ENCODE measurements at places on chromosomes 13 and 19. TPM values are rescaled to one million over a fixed set of nuclear protein-coding genes. Genes with fewer than 3 reads are reported as not detected.
A peak's percentile ranks its signal among the peaks of the same experiment; 100 is the strongest.

- DNase-seq: no peak
Observed at GRCh38 chr19:41912899-41913537, 15.2 kb downstream of the ERFL start.

DNA sequence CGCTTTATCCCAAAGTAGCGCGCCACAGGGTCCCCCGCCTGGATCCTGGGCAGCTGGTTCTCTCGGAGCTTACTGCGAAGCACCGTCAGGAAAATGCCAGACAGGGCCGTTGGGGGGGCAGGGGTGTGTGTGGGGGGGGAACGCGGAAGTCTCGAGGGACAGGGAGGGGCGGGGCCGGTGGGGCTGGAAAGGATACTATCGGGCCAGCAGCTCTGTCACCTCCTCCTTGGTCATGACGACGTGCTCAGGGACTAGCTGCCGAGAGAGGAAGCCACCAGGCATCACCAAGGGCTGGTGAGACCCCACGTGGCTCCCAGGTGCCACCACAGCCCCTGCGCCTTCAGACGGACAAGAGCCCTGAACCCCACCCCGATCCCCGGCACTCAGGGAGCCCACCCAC is 5.3 kb downstream of the POLR2E start:
- DNase-seq: no peak

- no peak for DNase-seq
Observed at GRCh38 chr19:6457958-6458694, 1.5 kb downstream of the SLC25A23 start.

Gene ZNF541
- not detected for total RNA-seq

GRCh38 chr13:33112766-33113165 is 96.5 kb downstream of the KL start:
- DNase-seq: no peak

DNA sequence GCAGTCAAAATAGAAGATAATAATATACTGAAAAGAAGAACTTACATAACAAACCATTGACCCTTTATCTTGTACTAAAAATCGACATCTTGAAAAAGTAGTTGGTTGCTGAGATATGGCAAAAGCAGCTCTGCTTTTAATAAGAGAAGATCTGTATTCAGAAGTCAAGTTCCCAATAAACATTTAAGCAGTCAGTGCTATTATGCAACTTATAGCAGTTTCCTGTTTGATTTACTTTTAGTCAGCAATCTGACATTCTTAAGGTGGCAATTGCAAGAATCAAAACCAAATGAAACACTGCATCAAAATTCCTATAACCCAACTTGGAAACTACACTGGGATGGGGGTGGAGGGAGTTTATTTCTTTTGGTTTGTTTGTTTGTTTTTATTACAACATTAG is 165.5 kb downstream of the TBC1D4 start:
- no peak for DNase-seq

GRCh38 chr19:46126086-46126580 is 1.6 kb upstream of the IGFL3 start:
- DNase-seq: no peak

GRCh38 chr13:101881593-101881992 is 429.1 kb downstream of the ITGBL1 start:
- no peak for DNase-seq

Gene TEKTIP1
- total RNA-seq: not detected

GRCh38 chr13:48125794-48126228 is 30.9 kb upstream of the MED4 start:
- DNase-seq: no peak

GRCh38 chr13:91647361-91647990 is 249.1 kb downstream of the GPC5 start:
- DNase-seq: no peak

Gene RASAL3
- total RNA-seq: not detected

- DNase-seq: no peak
Observed at GRCh38 chr13:30477346-30478195, 11.8 kb upstream of the HMGB1 start.

DNA sequence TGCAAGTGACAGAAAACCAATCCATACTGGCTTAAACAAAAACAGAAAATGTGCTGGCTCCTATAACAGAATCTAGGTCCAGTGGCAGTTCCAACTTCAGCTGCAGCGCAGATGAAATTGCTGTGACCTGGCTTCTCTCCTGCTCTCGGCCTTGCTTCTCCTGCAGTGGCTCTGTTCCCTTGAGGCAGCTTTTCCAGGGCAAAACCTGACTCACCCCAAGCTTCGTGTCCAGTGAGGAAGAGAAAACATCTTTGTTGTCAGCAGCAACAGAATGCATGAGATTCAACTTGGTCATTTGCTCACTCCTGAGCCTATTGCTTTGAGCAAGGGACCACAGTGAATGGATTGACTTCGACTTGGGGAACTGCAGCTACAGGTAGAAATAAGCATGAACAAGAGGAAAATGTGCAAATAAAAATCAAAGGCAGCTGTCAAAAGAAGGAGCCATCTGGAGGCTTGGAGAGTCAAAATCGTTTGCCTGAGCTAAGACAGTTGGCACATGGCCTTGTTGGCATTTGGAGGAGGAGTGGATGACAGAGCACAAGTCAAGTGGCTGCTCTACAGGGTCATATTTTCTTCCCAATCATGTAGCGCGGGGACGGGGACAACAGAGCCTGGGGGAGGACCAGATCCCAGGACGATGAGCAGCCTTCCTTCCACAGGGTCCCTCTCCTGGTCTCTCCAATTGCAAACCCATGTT is 523.4 kb downstream of the FGF9 start:
- DNase-seq: no peak

DNA sequence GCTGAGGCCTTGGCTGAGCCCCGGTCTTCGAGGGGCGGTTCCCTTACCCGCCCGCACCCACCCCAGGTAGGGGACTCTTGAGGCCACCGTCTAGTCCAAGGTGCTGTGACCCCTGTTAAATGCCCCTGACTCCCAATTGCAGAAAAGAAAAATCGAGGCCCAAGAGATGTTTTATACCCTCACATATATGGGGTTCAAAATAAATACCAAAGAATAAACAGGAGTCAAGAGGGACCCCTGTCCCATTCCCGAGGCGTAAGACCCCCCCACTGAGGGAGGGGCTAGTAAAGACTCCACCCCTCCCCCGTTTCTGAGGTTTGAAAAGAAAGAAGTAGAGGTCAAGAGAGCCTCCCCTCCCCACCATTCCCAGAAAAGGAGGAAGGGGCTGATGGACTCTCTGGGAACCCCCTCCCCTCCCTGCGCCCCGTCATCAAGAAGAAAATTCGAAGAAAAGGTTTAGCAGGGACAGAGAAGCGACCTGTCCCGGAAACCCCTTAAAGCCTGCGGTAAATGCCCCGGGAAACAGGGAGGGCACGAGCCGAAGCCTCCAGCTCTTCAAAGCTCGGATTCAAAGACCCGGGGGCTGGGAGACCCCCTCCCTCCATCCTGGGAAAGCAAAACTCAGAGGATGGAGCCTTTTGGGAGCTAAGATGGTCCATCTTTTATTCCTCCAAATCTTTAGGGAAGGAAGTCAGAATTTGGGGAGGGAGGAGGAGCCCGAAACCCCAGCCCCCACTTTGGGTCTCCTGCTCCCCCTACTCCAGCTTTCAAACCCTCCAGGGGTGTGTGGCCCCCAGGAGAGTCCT is 755 bp upstream of the RAB3A start:
- no peak for DNase-seq

DNA sequence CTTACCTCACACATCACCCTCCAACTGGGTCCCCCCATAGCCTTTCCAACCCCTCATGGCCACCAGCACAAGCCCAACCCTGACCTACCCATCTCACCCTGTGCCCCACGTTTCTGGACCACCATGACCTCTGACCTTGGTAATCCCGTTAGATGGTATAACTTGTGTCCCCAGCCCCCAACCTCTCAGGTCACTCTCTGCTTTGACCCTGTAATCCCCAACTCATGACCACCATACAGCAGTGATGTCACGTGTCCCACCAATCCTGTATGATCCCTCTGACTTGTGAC is 8.5 kb downstream of the KLC3 start:
- no peak for DNase-seq

Gene ZNF296
- 1.1 TPM for total RNA-seq

DNA sequence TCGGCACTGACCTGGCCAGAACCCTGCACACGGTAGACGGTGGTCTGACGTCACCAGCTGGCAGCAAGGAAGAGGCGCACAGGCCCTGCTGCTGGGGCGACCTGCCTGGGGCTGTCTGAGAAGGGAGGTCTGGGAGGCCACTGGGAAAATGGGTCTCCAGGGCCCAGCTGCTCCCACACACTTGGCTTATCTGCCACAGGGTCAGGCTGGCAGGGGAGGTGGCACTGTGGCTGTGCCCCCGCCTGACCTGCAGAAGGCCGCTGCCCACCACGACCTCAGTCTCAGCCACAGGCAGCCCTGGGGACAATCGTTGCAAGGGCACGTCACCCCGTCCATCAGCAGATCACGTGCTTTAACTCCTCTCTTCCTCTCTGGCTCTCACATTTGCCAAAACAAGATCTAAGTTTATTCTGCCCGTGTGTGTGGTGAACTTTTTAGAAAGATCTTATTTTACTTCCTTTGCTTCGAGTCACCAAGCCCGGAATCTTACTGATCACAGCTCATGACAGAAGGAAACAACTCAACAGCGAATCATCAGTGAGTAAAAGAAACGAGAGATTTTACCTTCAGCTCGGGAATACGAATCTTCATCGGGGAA is 45.2 kb upstream of the RANBP3 start:
- DNase-seq: peak; percentile 35

GRCh38 chr19:14632286-14632685 is 42.4 kb downstream of the ADGRE3 start:
- DNase-seq: no peak

Gene SLC6A16
- total RNA-seq: 0.17 TPM

Gene CCDC70
- not detected for total RNA-seq

DNA sequence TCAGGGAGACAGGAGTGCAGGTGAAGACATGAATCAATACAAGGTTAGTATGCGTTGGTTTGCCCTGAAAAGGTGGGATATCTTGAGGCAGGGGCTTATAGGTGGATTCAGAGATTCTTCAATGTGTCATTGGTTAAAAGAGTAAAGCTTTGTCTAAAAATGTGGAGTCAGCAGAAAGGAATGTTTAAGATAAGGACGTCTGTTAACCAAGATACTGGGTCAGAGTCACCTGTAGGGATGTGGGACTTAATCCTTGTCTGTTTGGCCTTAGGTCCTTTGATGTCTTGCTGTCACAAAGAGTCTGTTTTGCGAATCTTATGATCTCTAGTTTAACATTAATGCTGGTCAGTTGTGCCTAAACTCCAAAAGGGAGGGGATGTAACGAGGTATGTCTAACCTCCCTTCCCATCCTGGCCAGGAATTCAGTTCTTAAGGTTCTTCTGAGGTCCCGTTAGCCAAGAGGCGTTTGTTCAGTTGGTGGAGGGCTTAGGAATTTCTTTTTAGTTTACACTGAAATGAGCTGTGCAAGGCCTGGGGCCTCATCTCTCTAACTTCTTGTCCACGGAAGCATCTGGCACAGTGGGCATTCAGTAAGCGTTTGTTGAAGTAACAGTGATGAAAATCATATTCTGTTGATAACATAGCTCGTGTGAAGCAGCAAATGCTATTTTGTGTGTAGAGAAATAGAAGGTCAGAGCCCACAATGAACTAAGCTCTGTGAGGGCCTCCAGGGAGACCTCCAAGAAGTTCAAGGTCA is 96.2 kb upstream of the RNF113B start:
- no peak for DNase-seq

- DNase-seq: no peak
Observed at GRCh38 chr19:5451494-5451893, 3.7 kb upstream of the ZNRF4 start.

GRCh38 chr19:2300533-2300932 is 7.4 kb downstream of the LINGO3 start:
- no peak for DNase-seq

Gene LILRA2
- total RNA-seq: not detected

Gene CADM4
- total RNA-seq: 25.9 TPM

DNA sequence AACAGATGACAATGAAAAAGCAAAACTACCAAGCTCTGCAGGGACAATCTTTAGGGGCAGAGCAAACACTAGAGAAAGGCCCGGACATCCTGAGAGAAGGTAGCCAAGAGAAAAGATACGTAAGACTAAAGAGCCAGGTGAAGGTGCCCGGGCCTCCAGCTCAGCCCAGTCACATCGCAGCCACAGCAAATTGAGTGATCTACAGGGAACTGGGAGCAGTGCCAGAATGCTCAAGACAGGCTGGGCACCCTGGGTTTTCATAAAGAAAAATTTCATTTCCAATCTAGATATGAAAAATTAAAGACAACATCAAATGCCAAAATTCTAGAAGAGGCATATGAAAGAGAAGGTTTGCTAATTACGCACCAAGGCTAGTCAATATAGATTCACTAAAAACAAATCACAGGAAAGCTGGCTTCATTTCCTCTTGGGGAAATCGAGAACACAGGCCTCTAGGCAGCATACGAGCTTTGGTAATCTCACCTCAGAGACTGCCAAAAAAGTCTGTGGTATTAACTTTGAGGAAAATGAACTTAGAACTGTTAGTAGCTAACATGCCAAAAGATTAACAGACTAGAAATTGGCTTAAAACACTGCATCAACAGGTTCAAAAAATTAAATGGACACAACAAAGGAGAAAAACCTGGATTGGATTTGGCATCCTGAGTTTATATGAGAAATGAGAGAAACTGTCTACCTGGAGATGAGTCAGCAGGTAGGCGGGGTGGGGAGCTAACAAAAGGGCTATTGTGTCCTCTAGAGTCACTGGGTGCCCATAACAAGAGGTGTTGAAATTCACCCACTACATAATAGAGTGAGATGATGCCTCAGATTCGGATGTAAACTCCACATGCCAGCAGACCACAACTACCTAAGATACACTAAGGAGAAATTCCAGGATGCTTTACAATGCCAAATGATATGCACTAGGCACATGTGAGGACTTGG is 6.6 kb downstream of the ANKRD10 start:
- DNase-seq: peak; percentile 78

Gene FGF22
- not detected for total RNA-seq

DNA sequence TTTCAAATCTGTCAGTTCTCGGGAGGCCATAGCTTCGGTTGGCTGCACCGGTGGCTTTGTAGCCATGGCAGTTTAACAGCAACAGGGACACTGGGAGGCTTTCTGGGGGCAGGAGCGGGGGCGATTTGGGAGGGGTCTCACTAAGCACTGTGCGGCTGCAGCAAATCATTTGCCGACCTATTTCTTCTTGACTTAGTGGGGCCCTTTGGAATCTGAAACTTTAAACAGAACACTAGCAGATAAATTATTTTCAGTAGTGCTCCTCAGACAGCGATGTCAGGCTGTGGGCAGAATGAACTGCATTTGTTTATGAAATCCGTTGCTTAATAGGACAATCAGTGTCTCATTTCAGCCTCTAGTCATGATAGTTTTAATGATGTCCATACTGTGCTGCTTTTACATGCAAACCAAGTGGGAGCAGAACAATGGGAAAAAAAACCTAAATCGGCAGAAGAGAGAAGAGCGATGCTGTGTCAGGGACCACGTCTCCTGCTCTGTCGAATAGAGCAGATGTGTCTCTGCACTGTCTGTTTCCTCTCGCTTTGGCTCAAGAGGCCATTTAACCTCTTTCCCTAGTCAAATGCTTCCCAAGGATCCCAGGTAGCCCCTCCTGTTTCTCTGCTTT is 211.9 kb downstream of the OLFM4 start:
- DNase-seq: no peak

DNA sequence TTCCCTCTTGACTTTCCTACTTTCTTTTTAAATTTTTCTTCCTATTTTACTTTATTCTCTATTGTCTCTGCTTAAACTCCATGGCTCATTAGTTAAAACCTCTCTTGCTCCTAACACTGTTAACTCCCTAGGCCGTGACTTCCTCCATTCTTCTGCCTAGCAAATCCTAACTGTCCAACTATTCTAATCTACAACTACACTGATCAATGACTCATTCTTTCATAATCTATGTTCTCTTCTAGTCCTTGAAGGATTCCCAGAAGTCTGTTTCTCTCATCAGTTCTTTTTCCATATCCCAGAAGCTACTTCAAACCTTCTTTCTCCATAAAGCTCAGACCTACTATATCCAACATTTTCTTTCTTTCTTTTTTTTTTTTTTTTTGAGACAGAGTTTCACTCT is 66.9 kb downstream of the MICU2 start:
- no peak for DNase-seq

All from kidney epithelial cell (primary cell).